SK-N-SH (cell line): ENCODE measurements at places on chromosomes 5 and 9. TPM values are rescaled to one million over a fixed set of nuclear protein-coding genes. Genes with fewer than 3 reads are reported as not detected.
A peak's percentile ranks its signal among the peaks of the same experiment; 100 is the strongest.

The GPR150 gene
- 0.06 and 0.07 TPM in 2 replicates for polyA plus RNA-seq

The CAMLG gene
- 11.9 and 16.9 TPM in 2 replicates for polyA plus RNA-seq

The IL13 gene
- polyA plus RNA-seq: 0.05 and 0.08 TPM in 2 replicates

The C5orf63 gene
- polyA plus RNA-seq: 3.6 and 4.9 TPM in 2 replicates

The PCDHB2 gene
- polyA plus RNA-seq: 1.6 and 1.8 TPM in 2 replicates

The NOXA1 gene
- 0.39 and 0.67 TPM in 2 replicates for polyA plus RNA-seq

The IRX4 gene
- not detected in 2 replicates for polyA plus RNA-seq

DNA sequence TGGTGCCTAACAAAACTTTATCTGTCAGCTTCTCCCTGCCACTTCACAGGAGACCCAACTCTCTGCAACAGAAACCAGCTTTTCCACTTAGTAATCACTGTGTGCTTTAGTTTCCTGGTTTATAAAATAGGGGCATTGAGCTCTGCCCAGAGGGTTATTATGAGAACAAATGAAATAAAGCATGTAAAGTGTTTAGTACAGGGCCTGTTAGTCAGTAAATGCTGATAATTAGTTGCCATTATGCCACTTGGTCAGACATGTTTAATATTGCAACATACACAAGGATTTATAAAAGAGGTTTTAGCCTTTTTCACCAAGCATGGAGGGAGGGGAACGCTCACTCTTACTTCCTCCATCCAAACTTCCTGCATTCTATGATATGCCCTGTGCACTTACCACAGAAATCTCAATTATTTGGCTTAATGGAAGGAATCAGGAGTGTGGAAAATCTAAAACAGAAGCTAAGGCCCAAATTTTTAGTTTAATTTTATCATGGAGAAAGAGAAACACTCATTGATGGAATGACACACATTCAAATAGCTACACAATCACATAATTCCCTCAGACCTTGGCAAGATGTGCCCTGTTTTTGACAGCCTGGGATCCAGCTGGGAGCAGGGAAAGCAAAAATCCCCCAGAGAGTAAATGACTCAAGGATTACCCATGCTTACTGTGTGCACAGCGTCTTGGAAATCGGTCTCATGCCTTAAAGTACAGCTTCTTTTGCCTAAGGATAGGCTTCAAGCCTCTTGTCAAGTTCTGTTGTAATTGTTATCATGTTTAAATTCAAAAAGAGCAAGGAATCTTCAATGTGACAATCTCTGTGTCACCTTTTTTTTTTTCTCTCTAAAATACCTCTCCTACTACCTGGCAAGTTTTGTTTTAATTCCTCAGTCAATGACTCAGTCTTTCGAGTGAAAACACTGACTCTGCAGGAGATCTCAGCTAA, 34.0 kb downstream of the ZNF474 start:
- no peak for DNase-seq
- no peaks in the 10 kb centered on the region for H3K36me3 ChIP-seq
- peak overlapping the region; percentile 3; the same call in 1 of the 2 replicates for H3K4me3 ChIP-seq
- H3K27ac ChIP-seq: peak overlapping the region; percentile 96
- H3K27me3 ChIP-seq: no peaks in the 10 kb centered on the region
- H3K4me1 ChIP-seq: peaks cover 31% of the 10 kb centered on the region

DNA sequence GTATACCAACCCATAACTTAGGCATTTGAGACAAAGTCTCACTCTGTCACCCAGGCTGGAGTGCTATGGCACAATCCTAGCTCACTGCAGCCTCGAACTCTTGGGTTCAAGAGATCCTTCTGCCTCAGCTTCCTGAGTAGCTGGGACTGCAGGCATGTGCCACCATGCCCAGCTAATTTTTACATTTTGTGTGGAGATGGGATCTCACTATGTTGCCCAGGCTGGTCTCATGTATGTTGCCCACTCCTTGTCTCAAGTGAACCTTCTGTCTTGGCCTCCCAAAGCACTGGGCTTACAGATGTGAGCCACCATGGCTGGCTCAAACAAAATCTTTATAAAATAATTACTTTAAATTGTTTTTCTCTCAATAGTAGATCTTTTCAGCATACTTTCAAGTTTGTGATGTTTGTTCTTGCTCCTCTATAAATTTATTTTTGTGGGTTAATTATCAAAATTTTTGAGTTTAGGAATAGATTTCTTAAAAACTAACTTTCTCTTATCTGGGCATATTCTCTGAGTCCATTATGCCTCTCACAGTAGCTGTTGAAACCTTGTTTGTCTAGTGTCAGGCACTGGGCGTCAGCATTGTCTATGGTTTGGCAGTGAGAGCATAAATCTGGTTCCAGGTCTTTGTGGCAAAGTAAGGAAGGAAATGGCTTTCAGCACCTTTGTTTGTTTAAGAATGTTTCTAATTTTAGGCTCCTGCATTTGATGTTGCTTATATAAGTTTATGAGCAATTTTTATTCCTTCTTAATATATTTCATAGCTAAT, 38.7 kb downstream of the NLN start:
- no peak overlapping the region for H3K4me3 ChIP-seq
- H3K27me3 ChIP-seq: no peaks in the 10 kb centered on the region
- no peaks in the 10 kb centered on the region for H3K4me1 ChIP-seq
- no peak overlapping the region for H3K27ac ChIP-seq
- H3K36me3 ChIP-seq: peaks cover 14% of the 10 kb centered on the region

- H3K36me3 ChIP-seq: no peaks in the 10 kb centered on the region
- no peak overlapping the region for H3K27ac ChIP-seq
- no peaks in the 10 kb centered on the region for H3K4me1 ChIP-seq
These were observed 8.4 kb upstream of the IL6ST start for GRCh38 chr5:56003179-56003578.

DNA sequence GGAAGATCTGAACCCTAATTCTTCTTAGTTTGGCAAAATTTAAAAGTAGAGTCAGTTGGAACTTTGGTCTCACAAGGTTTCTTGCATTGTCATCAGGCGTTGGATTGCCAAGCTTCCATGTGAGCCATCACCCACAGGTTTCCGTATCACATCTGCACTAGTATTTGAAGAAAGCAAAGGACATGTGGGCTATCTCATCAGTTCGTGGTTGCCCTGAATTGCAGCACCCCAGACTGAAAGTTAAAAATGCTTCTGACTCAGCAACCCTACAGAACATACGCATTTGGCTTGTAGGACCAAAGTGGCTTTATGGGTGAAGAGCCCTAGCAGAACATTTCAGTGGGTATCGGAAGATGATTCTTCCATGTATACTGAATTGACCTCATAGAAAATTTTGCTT, 358.0 kb downstream of the ENC1 start:
- no peak overlapping the region for H3K27ac ChIP-seq
- peaks cover 2% of the 10 kb centered on the region for H3K4me1 ChIP-seq
- no peaks in the 10 kb centered on the region for H3K36me3 ChIP-seq
- no peaks in the 10 kb centered on the region for H3K27me3 ChIP-seq
- no peak overlapping the region for H3K4me3 ChIP-seq
- DNase-seq: no peak

GRCh38 chr9:801399-802071, 40.0 kb upstream of the DMRT1 start:
- no peaks in the 10 kb centered on the region; the same call in 1 of the 2 replicates for H3K27me3 ChIP-seq
- H3K4me3 ChIP-seq: no peak overlapping the region
- H3K4me1 ChIP-seq: peaks cover 6% of the 10 kb centered on the region; the same call in 1 of the 2 replicates
- H3K36me3 ChIP-seq: no peaks in the 10 kb centered on the region
- DNase-seq: no peak

- DNase-seq: no peak
- H3K36me3 ChIP-seq: no peaks in the 10 kb centered on the region
- no peaks in the 10 kb centered on the region for H3K27me3 ChIP-seq
- no peak overlapping the region for H3K4me3 ChIP-seq
These were observed 12.7 kb downstream of the RLN1 start for GRCh38 chr9:5326893-5327548.

DNA sequence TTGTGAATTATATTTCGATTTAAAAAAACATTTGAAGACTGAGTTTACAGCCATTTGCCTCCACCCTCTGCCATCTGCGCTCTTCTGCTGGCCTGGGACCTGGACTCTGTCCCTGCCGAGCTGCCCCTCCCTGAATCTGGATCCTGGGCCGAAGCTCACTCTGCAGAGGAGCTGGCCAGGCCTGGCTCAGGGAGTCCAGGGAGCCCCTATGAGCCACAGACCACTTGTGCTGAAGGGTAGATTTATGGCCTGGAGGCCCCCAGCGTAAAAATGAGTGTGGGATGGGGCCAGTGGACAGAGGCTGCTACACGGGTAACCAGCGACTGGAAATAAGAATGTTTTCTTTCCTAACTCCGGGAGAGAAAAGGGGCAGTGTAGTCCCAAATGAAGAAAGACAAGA, 129.8 kb downstream of the FGF18 start:
- no peak overlapping the region for H3K4me3 ChIP-seq
- no peak overlapping the region for H3K27ac ChIP-seq
- no peak for DNase-seq

DNA sequence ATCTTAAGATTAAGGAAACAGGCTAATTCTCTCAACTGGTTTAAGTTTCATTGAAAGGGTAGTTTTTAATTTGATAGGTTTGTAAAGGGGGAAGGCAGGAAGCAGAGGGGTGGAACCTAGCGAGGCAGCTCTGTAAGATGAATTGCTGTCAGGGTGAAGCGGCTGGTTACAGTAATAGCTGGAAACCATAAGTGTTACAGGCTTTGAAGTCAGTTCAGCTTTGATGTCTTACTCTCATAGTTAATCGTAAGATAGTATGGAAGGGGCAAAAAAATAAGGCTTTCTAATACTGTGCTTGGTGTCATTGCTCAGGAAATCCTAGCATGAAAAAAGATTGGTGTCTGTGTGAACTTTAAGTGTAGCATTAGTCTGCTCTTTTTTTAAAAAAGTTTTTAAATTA, 20.3 kb downstream of the POU5F2 start:
- H3K27me3 ChIP-seq: no peaks in the 10 kb centered on the region
- no peak for DNase-seq

- DNase-seq: peak; percentile 81
- peak overlapping the region; percentile 75 for H3K4me3 ChIP-seq
- H3K36me3 ChIP-seq: peaks cover 6% of the 10 kb centered on the region
- peaks cover 34% of the 10 kb centered on the region; the same call in 1 of the 2 replicates for H3K4me1 ChIP-seq
These were observed 43.6 kb downstream of the NACC2 start for GRCh38 chr9:136051453-136051836.

DNA sequence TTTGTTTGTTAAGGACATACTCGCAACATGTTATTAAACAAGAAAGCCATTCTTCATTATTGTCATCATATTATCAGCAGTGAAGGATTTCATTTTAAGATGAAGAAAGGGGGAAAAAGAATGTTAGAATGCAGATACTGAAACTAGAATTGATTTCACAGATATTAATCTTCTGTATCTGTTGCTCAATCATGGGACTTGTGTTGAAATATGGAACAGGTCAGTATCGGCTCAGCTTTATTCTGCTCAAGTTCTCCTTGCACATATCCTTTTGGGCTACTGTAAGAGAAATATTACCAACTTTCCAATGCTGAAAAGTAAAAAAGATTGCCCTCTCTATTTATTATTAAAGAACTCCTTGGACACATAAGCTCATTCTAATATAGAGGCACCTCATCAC, 13.8 kb upstream of the ANXA1 start:
- no peak for DNase-seq
- no peaks in the 10 kb centered on the region; the same call in 1 of the 2 replicates for H3K4me1 ChIP-seq
- H3K27ac ChIP-seq: no peak overlapping the region

- H3K27ac ChIP-seq: no peak overlapping the region
- no peak overlapping the region for H3K4me3 ChIP-seq
- H3K27me3 ChIP-seq: no peaks in the 10 kb centered on the region
- no peaks in the 10 kb centered on the region; the same call in 1 of the 2 replicates for H3K4me1 ChIP-seq
These were observed 276.0 kb downstream of the AUH start for GRCh38 chr9:91085517-91086291.

DNA sequence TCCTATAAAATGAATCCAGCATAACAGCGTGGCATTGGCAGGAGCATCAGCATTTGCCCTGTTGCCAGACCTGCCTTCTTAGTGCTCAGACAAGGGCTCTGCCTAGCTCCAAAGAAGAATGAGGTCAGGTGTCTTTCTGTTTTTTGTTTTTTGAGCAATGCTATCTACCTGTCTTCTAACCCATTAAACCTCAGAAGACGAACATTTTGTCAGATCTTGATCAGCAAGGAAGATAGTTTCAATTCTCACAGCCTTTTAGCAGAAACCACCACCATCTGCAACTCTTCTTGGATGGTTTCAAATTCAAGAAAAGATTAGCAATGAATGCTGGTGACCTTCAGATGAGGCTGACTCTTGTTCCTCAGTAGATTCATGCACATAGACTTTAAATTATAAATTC, 103.5 kb upstream of the IQGAP2 start:
- H3K36me3 ChIP-seq: peaks cover 4% of the 10 kb centered on the region; the same call in 1 of the 2 replicates
- DNase-seq: no peak
- no peaks in the 10 kb centered on the region for H3K4me1 ChIP-seq
- no peak overlapping the region for H3K4me3 ChIP-seq
- no peaks in the 10 kb centered on the region for H3K27me3 ChIP-seq

DNA sequence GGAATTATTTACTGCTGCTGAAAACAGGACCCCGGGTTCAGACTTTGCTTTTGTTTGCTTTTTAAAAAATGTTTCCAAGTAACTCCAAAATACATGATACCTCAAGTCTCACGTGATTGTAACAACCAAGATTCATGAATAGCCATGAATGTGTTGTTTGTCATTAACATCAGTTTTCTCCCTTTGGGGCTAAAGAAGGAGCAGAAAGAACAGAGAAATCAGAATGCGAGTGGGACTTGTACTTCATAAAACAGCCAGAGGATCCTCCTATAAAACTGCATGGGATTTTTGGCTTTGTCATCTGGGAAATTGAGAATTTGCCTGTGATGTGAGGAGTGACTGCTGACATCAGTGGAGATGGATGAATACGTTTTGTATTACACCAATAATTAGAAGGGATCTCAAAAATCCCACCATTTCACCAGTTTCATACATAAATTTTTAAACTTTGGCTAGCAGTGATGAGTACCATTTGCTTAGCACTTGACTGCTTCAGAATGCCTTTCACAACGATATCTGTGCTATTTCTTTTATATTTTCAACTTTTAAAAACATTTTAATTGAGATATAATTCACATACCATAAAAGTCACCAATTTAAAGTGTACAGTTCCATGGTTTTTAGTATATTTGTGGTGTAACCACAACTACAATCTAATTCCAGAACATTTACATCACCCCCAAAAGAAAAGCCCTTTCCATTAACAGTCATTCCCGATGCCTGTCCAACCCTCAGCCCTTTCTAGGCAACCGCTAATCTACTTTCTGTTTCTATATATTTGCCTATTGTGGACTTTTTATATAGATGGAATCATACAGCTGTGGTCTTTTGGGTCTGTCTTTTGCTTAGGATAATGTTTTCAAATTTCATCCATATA, 126.9 kb upstream of the ANKRD55 start:
- peaks cover 6% of the 10 kb centered on the region; the same call in 1 of the 2 replicates for H3K4me1 ChIP-seq
- no peak for DNase-seq

- no peaks in the 10 kb centered on the region for H3K27me3 ChIP-seq
- no peaks in the 10 kb centered on the region for H3K4me1 ChIP-seq
- no peaks in the 10 kb centered on the region for H3K36me3 ChIP-seq
- no peak for DNase-seq
These were observed 435.1 kb upstream of the ST8SIA4 start for GRCh38 chr5:101338226-101338625.

- no peaks in the 10 kb centered on the region for H3K4me1 ChIP-seq
- H3K4me3 ChIP-seq: no peak overlapping the region
- DNase-seq: no peak
- H3K27me3 ChIP-seq: no peaks in the 10 kb centered on the region
- H3K27ac ChIP-seq: no peak overlapping the region
These were observed 114.8 kb downstream of the FGF18 start for GRCh38 chr5:171534043-171534895.
